Myocyte (in vitro differentiated cells): ENCODE measurements at places on chromosomes 2 and 18. TPM values are rescaled to one million over a fixed set of nuclear protein-coding genes. Genes with fewer than 3 reads are reported as not detected.

Gene CRYGD
- total RNA-seq: not detected in 2 replicates

Gene FAM237A
- total RNA-seq: not detected in 2 replicates

Gene PAX8
- 19.6 and 27.8 TPM in 2 replicates for total RNA-seq

Gene KCNE4
- total RNA-seq: 27.1 and 27.9 TPM in 2 replicates

Gene CPO
- not detected in 2 replicates for total RNA-seq

Gene PAPOLG
- total RNA-seq: 14.7 and 15.2 TPM in 2 replicates

Gene B3GNT7
- 0.10 TPM in 1 of 2 replicates, not detected in the other for total RNA-seq

Gene RTP5
- total RNA-seq: 0.08 TPM in 1 of 2 replicates, not detected in the other

Gene ANKRD44
- total RNA-seq: 6.0 and 9.7 TPM in 2 replicates

Gene CRACDL
- total RNA-seq: 0.11 and 0.26 TPM in 2 replicates

Gene STPG4
- total RNA-seq: 0.24 TPM in 1 of 2 replicates, not detected in the other

Gene TUBA4B
- total RNA-seq: 0.11 TPM in 1 of 2 replicates, not detected in the other

Gene MRO
- not detected in 2 replicates for total RNA-seq

Gene ERBB4
- total RNA-seq: 0.16 TPM in 1 of 2 replicates, not detected in the other

Gene GKN2
- not detected in 2 replicates for total RNA-seq

GRCh38 chr2:138269765-138270164 lies 231.8 kb upstream of the SPOPL start:
- DNase-seq: no peak

GRCh38 chr2:166179201-166179600 lies 51.4 kb upstream of the SCN1A start:
- no peak for DNase-seq

- DNase-seq: peak; percentile 35
Observed at GRCh38 chr2:168416555-168416954, 39.5 kb upstream of the CERS6 start.

DNA sequence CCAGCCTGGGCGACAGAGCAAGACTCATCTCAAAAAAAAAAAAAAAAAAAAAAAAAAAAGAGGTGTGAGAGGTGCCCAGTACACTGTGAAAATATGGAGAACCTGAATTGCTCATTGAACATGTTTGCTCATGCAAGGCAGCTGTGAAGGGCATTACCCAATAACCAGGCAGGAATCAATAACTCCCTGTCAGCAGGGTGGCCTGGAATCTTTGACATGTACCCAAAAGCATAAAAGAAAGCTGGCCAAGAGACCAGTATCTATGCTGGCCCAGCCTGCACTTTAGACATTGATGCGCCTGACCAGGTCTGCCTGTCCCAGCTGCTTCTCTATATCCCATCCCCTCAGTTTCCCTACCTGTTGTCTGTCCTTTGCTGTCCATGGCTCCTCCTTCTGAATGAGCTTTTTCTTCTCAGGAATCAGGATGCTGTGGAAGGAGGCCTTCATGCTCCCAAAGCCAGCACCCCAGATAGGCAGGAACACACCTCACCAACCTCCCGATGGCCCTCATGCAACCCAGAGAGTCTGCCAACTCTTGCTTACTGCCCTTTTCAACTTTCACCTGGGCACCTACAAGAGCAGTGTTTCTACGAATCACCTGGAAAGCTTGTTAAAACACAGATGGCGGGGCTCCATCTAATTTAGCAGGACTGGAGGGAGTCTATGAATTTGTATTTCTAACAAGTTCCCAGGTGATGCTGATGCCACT lies 83.4 kb upstream of the PPP1CB start:
- no peak for DNase-seq

DNA sequence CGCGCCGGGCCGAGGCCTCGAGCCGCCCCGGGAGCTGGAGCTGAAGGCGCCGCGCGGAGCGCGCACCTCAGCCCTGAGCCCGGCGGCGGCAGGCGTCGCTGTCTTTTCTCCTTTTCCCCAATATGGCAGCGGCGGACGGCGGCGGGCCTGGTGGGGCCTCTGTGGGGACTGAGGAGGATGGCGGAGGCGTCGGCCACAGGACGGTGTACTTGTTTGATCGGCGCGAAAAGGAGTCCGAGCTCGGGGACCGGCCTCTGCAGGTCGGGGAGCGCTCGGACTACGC lies 369 bp downstream of the SMCHD1 start:
- DNase-seq: no peak

DNA sequence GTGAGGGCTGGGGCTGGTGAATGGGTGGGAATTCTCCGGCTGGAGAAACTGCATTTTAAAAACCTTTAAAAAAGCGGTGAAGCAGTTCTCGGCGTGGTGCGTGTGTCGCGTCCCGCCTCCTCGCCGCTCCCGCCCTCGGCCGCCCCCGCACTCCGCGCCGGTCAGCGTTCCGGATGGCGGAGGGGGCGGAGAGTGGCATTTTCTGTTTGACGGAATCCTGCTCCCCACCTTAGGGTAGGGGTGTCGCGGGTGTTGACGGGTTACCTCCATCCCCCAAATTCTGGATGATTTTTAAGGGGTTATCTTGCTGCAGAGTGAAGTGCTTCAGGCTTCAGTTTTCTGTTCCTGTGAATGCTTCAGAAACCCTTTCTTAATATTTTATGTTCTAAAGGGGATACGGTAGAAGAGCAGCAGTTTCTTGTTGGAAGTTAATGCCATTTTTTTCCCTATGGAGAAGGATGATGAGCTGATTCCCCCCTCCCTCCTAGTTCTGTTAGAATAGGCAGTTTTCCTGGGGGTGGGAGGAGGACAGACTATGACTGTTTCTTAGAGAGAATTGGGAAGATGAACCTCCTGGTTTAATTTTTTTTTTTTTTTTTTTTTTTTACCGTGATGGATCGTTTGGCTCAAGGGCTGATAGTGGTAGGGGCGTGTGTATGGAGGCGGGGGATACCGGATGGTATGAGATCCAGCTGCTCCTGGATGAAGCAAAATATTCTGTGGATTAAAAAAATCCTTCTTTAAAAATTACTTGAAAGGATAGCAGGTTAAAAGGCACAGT lies 756 bp downstream of the ABI2 start:
- peak; percentile 36 for DNase-seq

DNA sequence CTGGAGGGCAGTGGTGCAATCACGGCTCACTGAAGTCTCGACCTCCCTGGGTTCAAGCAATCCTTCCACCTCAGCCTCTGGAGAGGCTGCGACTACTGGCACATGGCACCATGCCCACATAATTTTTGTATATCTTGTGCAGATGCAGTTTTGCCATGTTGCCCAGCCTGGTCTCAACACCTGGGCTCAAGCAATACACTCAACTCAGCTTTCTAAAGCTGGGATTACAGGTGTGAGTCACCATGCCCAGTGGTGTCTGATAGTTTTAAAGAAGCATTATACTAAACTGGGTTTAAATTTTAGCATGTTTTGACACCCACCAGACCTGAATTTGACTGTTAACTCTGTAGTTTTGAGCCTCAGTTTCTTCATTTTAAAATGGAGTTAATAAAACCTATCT lies 109.4 kb upstream of the SLC38A11 start:
- no peak for DNase-seq

DNA sequence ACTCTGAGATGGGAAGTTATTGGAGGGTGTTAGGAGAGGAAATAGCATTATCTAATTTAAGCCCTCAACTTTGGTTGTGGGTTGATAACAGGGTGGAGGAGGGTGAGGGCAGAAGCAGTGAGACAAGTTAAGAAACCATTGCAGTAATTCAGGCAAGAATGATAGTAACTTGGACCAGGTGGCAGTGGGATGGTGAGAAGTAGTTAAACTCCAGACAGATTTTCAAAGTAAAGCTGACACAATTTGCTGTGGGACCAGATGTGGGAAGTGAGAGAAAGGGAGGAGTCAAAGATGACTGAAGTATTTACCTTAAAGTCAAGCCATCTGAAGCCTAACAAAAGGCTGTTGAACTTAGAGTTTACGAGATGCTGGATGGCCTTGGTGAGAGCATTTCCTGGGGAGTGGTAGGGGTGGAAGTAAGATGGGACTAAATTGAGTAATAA lies 163.2 kb upstream of the KLF7 start:
- DNase-seq: no peak

DNA sequence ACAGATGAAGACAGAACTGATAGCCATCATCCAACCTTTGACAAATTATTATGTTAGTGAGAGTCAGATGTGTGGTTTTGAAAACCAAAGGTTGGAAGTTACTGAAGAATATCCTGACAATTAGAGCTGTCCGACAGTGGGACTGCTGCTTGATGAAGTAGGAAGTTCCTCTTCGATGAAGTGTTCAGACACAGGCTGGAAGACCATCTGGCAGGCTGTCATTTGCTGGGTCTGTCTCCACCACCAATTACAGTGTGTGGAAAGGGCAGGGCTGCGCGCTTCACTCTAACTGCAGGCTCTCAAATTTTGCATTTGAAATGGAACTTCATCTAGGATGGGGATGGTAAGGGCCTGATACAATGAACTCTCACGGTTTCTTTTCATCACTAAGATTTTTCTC lies 313.8 kb downstream of the PIK3C3 start:
- DNase-seq: no peak

DNA sequence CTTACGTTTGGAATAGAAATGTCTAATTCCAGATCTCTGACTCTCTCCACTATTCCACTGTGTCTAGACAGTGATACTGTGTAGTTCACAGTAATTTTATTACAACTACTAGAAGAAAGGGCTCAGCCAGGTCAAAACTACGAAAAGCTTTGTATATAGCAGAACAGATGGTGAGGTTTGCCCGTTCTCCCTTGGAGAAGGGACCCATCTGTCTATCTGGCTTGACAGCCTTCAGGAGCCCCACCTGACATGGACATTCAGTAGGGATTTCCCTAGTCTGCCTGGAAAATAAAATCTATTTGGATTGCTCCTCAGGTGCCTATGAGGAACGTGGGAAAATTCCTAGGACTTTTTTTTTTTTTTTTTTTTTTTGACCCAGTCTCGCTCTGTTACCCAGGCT lies 435.4 kb downstream of the NRXN1 start:
- no peak for DNase-seq

DNA sequence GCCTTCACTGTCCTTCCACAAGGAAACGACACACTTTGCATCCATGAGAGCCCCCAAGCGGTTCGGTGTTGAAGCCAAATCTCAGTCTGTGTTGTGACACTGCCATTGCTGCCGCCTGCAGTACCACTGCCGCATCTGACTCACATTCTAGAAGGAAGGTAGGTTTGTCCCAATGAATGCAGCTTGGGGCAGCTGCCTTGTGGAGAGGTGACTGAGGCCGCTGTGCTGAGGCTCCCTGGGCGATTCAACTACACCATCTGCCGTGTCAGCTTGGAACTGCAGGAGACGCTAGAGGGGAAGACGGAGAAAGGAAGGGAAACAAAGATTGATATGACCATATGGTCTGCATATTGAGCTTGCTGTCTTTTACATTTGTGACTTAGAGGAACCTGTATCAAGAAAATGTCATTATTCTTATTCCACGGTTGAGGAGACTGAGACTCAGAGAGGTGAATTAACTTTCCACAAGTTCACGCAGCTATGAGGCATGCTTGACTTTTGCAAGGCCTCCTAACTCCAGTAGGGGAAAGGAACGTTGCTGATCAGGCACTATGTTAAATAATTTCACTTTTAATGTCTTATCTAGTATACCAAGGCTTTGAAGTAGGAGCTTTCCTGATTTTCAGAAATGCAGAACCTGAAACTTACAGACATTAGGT lies 43.5 kb upstream of the LMAN1 start:
- peak; percentile 87 for DNase-seq

- no peak for DNase-seq
Observed at GRCh38 chr2:112846031-112846430, 9.5 kb upstream of the IL1B start.

DNA sequence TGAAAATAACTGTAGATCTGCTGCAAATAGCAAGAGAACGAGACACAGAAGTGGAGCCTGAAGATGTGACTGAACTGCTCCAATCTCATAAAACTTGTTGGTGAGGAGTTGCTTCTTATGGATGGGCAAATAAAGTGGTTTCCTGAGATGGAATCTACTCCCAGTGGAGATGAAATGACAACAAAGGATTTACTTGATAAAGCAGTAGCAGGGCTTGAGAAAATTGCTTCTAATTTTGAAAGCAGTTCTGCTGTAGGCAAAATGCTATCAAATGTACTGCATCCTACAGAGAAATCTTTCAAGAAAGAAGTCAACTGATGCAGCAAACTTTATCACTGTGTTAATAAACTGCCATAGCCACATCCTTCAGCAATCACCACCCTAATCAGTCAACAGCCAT lies 44.0 kb downstream of the RPRD1A start:
- DNase-seq: no peak

DNA sequence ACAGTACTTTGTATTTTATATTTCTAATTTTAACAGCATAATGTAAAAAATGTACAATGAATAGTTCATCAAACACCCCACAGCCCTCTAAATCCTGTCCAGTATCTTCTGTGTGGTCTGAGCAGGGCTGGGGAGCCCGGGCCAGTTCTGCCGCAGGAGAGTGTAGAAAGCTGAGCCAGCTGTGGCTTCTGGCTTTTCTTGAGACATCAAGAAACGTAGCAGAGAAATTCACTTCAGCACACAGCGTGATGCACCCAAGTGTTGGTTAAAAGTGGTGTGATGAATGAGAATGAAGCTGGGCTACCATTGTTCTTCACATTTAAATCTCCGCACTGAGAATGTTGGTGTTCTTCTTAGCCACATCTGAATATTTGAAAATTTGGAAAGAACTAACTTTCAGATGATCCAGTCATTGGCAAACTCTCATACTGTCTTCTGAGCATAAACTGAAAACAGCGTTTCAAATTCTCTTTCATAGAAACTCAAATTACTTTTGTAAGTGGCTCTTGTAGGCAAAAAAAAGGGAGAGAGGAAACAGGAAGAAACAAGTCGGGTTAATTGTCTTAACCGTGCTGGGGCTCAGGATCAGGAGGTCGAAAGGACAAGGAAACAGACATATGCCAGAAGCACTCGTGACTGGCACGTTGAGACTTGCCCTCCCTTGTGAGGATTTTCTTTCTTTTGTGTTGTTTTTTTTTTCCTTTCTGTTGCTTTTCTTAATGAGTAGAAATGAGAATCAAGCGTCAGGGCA lies 23.4 kb upstream of the TMEM87B start:
- peak; percentile 22 for DNase-seq

DNA sequence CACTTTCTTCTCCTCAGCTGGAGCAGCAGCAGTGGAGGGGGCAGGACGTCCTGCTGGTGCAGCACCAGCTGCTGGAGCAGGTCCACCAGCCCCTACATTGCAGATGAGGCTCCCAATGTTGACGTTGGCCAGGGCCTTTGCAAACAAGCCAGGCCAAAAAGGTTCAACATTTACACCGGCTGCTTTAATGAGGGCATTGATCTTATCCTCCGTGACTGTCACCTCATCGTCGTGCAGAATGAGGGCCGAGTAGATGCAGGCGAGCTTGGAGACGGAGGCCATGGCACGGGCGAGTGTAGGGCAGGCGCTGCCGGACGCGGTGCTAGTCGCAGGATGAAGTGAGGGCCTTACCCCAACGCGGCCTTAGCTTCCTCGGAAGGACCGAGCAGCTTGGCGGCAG lies 12.5 kb downstream of the HOXD1 start:
- no peak for DNase-seq

- no peak for DNase-seq
Observed at GRCh38 chr2:15941481-15941850, 1.1 kb downstream of the MYCN start.
